Omental fat pad (tissue), 4 donors: ENCODE measurements at places on chromosomes 13 and 19.

DNA sequence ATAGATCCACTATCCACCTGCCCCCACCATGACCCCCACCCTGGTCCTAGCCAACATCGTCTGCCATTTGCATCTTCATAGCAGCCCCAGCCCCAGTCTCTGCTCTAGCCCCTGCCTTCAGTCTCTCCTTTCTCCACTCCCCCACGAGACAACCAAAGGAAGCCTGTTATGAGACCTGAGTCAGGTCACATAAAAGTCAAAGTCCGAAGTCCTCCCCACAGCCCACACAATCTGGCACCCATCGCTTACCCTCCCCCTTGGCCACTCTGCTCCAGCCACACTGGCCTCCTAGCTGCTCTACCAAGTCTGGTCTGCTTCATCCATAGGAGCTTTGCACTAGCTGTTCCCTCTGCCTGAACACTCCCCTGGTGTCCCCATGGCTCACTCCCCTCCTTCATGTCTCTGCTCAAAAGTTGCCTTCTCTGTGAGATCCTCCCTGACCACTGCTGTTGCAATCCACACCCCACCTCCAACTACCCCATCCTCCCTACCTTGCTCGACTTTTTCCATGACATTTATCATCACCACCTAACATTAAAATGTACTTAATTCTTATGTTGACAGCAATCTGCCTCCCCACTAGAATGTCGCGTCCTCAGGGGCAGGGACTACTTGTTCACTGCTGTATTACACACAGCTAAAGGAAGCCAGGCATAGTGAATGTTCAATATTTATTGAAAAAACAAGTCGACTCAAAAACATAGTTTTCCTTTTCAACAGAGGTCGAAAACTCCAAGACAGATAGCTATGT is 1.2 kb upstream of the PLEKHG2 start:
- DNase-seq, result no peak

- no peak for DNase-seq
Observed at GRCh38 chr19:38277969-38278680, 13.8 kb downstream of the SPINT2 start.

DNA sequence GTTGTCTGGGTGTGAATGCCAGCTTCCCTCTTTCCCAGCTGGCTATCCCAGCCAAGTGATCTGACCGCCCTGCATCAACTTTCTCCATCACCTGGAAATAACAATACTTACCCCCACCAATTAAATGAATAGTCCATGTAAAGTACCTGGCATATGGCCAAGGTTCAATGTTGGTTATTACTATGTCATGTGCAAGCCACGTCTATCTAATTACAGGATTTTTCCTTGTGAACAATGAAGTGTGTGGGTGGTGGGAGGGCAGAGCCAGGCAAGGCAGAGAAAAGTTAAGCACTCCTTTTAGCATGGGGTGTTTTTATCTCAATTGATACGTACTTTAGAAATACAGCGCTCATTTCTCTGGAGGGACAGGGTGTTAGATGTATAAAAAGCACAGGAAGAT is 121.1 kb downstream of the NHLRC3 start:
- DNase-seq, result no peak

DNA sequence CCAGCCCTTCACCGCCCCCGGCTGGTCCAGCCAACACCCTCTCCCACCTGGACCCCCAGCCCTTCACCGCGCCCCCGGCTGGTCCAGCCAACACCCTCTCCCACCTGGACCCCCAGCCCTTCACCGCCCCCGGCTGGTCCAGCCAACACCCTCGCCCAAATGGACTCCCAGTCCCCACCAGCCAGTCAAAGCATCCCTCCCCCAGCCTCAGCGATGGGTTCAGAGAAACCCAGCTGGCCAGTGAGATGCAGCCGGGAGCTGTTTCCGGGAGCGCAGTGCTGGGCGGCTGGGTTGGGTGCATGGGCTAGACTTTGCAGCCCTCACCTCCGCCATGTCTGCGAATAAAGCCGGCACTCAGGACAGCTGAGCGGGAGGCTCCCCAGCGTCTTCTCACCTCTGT is 6.5 kb upstream of the CDC34 start:
- no peak for DNase-seq

DNA sequence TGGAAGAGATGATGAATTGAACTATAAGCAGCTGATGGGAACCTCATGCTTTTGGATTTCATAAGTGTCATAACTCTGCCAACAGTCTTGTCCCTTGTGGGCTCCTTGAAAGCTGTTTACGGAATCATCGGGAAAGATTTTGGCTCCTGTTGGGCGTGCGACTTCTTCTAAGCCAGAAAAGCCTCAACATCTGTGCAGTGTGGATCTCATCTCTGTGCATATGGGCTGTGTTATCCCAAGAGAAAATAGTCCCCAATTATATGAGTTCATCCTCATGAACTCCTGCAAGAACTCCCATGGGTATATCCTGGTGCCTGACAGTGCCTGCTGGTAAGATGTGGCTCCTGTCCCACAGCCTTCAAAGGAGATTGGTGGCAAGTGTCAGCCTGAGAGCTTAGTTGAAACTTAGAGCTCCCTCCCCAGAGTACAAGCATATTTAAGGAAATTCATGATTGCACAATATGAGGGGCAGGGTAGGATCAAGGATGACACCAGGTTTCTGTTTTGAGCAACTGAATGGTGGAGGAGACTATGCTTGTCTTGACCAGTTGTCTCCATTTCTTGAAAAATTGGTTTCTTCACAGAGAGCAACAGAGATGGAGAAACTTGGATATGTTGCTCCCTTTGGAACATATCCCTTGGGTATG is 243.5 kb downstream of the ITGBL1 start:
- no peak for DNase-seq

DNA sequence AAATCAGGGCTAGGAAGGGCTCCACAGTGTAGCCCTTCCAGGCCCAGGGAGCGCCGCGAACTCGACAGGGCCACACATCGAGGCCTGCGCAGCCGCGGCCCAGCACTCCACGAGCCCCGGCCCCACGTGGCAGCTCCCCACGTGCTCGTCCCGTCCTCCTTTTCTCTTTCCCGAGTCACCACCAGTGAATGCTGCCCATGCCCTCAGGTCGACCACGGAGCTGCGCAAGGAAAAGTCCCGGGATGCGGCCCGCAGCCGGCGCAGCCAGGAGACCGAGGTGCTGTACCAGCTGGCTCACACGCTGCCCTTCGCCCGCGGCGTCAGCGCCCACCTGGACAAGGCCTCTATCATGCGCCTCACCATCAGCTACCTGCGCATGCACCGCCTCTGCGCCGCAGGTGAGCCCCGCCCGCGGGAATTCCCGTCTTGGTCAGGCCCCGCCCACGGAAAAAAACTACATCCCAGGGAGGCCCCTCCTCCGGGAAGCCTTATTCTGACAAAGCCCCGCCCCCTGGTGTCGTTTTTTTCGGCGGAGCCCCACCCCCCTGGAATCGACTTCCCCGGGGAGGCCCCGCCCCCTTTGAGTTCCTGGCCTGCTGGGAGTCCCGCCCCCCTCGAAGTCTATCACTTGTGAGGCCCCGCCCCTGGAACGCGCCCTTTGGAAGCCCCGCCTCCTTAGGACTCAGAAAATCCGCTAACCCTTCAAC is 7.0 kb downstream of the HIF3A start:
- no peak for DNase-seq

DNA sequence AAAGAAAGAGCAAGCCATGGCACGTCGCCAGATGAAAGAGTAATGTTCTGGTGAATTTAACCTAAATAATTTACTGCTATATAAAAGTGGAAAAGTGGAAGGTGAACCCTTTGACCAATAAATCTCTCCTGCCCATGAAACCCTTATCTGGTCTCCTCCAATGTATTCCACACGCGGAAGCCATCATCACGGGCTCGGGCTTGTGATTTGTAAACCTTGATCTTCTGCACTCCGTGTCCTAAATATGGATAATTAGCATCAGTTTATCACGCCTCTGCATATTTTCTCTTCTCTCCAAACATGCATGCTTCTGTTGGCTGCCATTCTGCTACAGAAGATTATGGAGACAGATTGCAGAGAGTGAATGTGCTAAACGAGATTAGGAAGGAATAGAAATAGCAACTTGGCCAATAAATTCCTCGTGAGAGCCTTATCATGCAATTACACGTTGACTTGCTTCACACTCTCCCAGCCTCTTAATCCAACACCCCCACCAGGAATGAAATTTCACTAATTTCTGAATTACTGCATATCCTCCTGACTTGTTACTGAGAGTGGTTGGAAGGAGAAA is 34.5 kb downstream of the SOX1 start:
- no peak for DNase-seq

DNA sequence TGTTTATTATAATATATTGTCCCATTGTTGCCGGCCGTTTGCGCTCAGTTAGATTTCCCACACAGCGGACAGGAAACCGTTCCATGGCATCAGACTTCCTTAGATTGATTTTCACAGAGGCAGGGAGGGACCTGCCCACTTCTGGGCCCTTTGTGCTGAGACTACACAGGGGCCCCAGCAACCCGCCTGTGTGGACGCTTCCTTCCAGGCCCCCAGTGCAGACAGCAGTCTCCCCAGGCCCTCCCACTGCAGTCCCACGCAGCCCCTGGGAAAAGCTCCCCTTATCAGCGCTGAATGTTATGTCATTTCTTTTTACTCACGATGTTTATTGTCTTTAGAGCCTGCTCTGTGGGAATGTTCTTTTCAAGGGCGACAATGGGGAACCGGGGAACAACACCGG is 351.7 kb upstream of the ARGLU1 start:
- no peak for DNase-seq

DNA sequence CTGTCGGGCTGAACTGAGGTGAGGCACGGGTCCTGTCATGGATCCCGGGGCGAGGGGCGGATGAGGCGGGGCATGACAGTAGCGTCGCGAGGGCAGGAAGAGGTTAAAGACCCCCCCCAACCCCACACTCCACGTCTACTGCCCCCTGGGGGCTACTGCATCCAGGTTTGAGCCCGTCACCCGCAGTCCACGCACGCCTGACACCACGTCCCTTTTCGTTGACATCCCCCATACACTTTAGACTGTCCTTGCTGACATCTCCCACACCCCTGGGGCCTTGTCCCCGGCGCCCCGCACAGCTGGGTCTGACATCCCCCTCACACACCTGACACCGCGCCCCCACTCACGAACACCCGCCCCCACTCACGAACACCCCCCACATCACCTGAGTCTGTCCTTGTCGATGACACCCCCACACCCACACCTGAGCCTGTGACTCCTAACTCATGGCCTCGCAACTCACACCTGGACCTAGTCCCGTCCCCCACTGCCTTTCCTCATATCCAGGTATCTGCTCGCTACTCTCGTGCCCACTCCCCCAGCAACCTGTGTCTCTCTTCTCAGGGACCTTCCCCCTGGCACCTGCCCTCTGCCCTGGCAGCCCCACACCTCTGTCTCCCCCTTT is 416 bp downstream of the SLC25A42 start:
- DNase-seq, result no peak

- no peak for DNase-seq
Observed at GRCh38 chr13:54390841-54391240, 1362.2 kb downstream of the OLFM4 start.

DNA sequence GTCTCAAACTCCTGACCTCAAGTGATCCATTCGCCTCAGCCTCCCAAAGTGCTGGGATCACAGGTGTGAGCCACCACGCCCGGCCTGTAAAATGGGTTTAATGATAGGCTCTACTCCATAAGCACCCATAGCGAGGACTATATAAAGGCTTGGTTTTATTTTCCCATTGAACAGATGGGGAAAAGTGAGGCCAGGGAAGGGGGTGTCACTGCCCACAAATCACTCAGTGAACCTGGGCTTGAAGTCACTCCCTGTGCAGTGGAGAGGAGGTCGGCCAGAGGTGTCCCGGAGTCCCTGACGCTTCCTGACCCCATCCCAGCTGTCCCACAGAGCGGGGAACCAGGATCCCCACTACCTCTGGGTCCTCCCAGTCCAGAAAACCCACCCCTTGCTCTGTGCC is 14.9 kb downstream of the TLE2 start:
- DNase-seq, result no peak

- DNase-seq, result no peak
Observed at GRCh38 chr13:30551189-30551588, 66.5 kb upstream of the USPL1 start.

- no peak for DNase-seq
Observed at GRCh38 chr13:67650471-67650870, 420.3 kb upstream of the PCDH9 start.

GRCh38 chr19:5585461-5586299 is 17.9 kb upstream of the TINCR start:
- no peak for DNase-seq

DNA sequence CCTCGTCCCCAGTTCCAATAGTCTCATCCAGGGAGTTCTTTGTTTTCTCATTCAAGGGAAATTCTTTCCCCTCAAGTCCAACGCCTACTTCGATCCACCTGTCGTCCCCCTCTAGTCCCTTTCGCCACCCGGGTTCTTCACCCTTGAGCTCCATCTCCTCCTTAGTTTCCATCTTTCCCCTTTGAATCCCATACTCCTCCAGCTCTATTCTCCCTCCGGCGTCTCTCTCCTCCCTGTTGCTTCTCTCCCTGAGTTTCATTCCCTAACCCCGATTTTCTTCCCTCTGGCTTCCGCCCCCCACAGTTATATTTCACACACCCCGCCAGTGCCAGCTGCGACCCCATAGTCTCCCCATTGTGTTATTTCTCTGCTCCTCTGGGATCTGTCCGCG is 628 bp upstream of the SLC17A7 start:
- DNase-seq, result no peak

- no peak for DNase-seq
Observed at GRCh38 chr13:48908381-48909055, 67.2 kb upstream of the FNDC3A start.

GRCh38 chr19:36103842-36104552 is 6.9 kb upstream of the OVOL3 start:
- DNase-seq, result no peak

DNA sequence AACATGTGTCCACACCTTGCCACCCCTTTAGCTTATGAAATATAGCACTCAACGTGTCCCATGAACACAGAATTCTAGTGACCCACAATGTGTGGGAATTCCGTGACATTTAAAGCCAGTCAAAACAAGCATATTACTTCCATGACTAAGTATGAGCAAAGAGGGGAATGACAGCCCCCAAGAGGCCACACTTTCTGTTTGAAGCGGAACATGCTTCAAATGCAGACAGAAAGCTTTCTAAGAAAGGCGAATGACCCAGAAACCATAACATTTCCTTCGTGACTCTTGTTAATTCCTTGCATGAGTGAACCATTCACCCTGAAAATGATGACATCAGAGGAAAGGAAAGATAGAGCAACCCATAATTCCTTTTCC is 122.0 kb upstream of the FNDC3A start:
- no peak for DNase-seq

DNA sequence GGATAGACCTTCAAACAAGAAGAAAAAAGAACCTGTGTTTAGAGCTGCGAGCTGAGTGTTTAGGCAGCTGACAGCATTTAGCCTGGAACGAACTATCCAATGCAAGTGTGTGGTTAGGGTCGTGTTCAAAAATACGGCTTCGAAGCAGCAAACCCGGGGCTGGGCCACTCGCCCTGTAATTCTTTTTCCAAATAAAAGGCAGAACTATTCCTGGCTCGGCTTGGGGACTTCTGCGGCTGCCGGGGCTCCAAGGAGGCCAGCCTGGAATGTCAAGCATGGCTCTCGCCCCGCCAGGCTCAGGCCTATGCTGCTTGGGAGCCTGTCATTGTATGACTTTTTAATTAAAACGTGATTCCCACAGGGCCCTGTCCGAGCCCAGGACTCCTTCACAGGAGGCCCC is 51.7 kb upstream of the KLF2 start:
- DNase-seq, result no peak

- no peak for DNase-seq
Observed at GRCh38 chr19:39379865-39380396, 11.0 kb downstream of the PAF1 start.

GRCh38 chr13:107035186-107035585 is 467.2 kb upstream of the ARGLU1 start:
- DNase-seq, result no peak

- no peak for DNase-seq
Observed at GRCh38 chr19:5948752-5949564, 29.0 kb downstream of the RANBP3 start.
